Mesenchymal stem cell (in vitro differentiated cells and primary cell): ENCODE measurements at places on chromosomes 5 and 9.
A peak's percentile ranks its signal among the peaks of the same experiment; 100 is the strongest.

DNA sequence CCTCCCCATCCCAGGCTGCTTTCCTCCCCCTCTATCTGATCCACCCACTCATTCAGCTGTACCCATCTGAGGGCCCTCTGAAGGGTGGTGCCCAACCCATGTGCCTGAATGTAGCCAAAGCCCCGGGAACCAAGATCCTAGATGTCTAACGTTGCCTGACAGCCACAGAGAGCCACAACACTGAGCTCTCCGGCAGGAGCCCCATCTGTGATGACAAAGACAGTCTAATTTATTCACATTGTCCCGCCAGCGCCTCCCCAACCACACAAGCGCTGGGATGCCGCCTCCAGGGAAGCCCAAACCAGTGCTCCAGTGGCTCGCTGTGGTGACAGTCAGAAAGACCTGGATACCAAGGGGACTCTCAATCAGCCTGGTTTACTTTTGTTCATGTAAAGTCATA, 8.4 kb downstream of the IGFBPL1 start:
- no peaks in the 10 kb centered on the region for H3K4me1 ChIP-seq
- H3K27me3 ChIP-seq = peaks cover 43% of the 10 kb centered on the region
- no peak overlapping the region for H3K4me3 ChIP-seq
- H3K27ac ChIP-seq = no peak overlapping the region

DNA sequence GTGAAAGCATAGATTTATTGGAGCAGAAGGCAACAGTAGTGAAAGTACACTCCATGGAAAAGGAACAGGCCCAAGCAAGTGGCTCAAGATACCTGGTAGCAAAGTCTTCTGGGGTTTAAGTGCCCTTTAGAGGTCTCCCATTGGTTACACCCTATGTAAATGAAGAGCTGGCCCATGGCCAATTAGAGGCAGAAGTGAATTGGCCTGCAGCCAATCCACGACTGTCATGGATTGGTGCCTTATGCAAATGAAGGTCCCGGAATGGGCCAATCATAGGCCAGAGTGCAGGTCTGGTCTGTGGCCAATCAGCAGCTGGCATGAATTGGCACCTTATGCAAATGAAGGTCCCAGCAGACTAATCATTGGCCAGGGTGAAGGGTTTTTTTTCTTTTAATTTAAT, 64.2 kb upstream of the PCSK5 start:
- no peak overlapping the region for H3K27ac ChIP-seq
- no peak for DNase-seq
- no peaks in the 10 kb centered on the region for H3K27me3 ChIP-seq
- no peak overlapping the region for H3K4me3 ChIP-seq

- DNase-seq = no peak
- peak overlapping the region; percentile 58 for H3K27ac ChIP-seq
- peaks cover 19% of the 10 kb centered on the region for H3K4me1 ChIP-seq
- no peaks in the 10 kb centered on the region for H3K36me3 ChIP-seq
- H3K27me3 ChIP-seq = no peaks in the 10 kb centered on the region
- no peak overlapping the region for H3K4me3 ChIP-seq
Observed at GRCh38 chr5:167947306-167947705, 344.1 kb upstream of the WWC1 start.

DNA sequence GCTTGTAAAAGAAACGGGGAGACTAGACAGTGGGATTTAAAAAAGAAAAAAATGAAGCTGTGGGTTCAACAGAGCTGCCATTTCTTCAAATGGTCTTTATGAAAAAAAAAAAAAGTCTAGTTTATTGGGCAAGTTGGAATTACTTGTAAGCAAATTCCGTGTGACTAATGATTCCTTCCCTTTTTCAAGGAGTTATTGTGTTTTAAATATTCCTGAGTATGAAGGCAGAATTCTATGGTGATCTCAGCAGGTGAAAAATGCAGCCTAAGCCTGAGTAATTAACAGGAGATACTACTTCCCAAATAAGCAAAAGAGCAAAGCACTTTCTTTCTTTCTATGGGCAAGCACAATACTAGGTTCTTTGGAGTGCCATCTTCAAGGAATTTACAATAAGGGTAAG, 481.9 kb downstream of the ZNF608 start:
- DNase-seq = no peak
- H3K27ac ChIP-seq = no peak overlapping the region
- H3K4me3 ChIP-seq = no peak overlapping the region
- H3K36me3 ChIP-seq = no peaks in the 10 kb centered on the region
- no peaks in the 10 kb centered on the region for H3K27me3 ChIP-seq
- no peaks in the 10 kb centered on the region for H3K4me1 ChIP-seq

DNA sequence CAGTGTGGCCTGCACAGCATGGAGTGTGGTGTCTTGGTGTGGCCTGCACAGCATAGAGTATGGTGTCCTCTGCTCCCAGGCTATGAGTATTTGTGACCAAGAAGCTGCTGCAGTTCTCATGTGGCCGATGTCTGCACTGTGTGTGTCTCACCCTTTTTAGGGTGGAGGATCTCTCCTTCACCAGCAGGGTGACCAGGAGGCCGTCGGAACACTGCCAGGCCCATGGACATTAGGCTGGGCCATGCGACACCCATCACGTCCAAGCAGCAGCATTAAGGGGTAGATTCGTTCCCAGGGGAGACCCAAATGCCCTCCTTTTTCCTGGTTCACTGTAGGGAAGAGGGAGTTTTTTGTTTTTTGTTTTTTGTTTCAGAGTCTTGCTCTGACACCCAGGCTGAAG, 115.3 kb upstream of the SPIN1 start:
- H3K27me3 ChIP-seq = no peaks in the 10 kb centered on the region
- H3K4me1 ChIP-seq = peaks cover 4% of the 10 kb centered on the region
- no peak for DNase-seq
- H3K27ac ChIP-seq = no peak overlapping the region

- no peak for DNase-seq
- peaks cover 31% of the 10 kb centered on the region for H3K4me1 ChIP-seq
- H3K27me3 ChIP-seq = no peaks in the 10 kb centered on the region
- H3K4me3 ChIP-seq = no peak overlapping the region
- H3K36me3 ChIP-seq = peaks cover 65% of the 10 kb centered on the region
Observed at GRCh38 chr9:127792417-127793031, 6.7 kb downstream of the CDK9 start.

DNA sequence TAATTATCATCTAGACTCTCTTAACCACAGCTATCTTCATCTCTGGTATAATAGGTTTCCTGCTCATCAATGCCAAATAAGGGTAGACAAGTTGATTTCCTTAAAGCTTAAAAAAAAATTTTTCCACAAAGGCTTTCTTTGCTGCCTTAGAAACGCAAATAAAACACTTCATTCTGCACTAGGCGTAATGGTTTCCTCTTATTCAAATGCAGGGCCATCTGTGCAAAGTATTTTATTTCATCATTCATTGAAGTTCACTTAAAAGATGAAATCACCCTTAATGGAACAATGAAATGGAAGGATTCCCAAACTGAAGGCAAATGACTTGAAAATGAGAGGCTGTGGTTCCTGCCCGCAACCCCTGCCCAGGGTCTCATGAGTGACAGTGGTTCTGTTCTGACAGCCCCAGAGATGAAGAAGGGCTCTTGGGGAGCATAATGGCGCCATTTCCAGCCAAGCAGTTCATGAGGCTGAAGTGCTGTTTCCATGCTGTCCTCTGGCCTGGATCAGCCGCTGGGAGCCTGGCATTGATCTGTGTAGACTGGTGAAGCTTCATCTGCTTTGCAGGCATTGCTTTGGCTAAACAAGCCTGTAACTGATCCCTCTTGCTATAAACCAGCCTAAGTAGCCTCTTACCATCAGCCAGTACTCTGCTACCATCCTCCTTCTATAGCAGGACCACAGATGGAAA, 276.9 kb upstream of the WWC1 start:
- H3K27ac ChIP-seq = no peak overlapping the region
- no peaks in the 10 kb centered on the region for H3K27me3 ChIP-seq
- no peak for DNase-seq
- no peaks in the 10 kb centered on the region for H3K4me1 ChIP-seq
- H3K4me3 ChIP-seq = no peak overlapping the region
- no peaks in the 10 kb centered on the region for H3K36me3 ChIP-seq

DNA sequence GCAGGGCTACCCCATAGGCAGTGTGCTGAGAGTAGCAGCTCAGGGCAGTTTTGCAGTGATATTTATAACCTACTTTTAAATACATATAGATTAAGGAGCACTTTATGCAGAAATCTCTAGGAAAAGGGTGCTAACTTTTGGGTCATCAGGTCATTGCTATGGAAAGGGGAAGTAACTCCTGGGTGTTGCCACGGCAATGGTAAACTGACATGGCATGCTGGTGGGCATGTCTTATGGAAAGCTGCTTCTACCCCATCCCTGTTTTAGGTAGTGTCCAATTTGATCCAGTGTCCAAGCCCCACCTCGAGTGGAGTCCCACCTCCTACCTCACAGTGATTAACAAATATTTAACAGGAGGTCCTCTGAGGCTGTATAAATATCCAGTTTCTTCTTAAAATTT, 56.8 kb upstream of the XPA start:
- no peak overlapping the region for H3K4me3 ChIP-seq
- no peak for DNase-seq
- H3K36me3 ChIP-seq = no peaks in the 10 kb centered on the region
- H3K27ac ChIP-seq = no peak overlapping the region
- H3K4me1 ChIP-seq = no peaks in the 10 kb centered on the region
- H3K27me3 ChIP-seq = peaks cover 41% of the 10 kb centered on the region

DNA sequence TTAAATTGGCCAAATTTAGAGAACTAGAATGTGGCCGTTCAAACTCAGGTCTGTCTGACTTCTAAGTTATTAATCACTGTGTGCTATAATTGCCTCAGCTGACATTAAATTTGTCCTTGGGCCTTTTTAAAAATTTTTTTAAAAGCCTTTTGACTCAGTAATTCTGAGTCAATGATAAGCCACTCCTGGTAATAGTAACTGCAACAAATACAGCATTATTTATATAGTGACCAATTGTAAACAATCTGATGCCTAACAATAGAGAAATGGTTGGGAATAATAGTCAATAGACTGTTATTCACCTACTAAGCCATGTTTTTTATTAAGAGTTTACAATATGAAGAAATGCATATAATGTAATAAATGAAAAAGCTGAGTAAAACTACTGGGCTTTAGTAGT, 70.9 kb upstream of the FSD1L start:
- no peak overlapping the region for H3K4me3 ChIP-seq
- H3K36me3 ChIP-seq = peaks cover 4% of the 10 kb centered on the region
- no peaks in the 10 kb centered on the region for H3K27me3 ChIP-seq
- H3K27ac ChIP-seq = no peak overlapping the region
- no peaks in the 10 kb centered on the region for H3K4me1 ChIP-seq
- no peak for DNase-seq

DNA sequence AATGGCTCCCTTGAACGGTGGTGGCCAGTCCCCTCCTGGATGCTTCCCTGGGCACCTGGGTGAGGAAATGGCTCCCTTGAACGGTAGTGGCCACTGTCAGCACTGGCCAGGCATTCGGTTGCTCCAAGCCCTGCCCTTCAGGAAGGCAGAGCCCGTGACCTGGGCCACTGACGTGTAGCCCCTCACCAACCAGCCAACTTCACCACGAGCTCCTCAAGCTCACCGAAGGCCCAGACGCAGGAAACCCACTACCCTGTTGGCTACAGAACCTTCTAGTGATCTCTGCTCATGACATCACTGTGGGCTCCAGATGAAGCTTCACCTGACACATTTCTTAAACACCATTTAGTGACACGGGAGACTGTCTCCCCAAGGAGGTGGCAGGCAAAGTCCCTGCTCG, 9.2 kb downstream of the SLC6A3 start:
- no peak for DNase-seq
- no peaks in the 10 kb centered on the region for H3K36me3 ChIP-seq
- peaks cover 3% of the 10 kb centered on the region for H3K4me1 ChIP-seq
- H3K27me3 ChIP-seq = peaks cover 13% of the 10 kb centered on the region
- no peak overlapping the region for H3K4me3 ChIP-seq

- no peak overlapping the region for H3K4me3 ChIP-seq
- H3K27ac ChIP-seq = no peak overlapping the region
- peak; percentile 0 for DNase-seq
- no peaks in the 10 kb centered on the region for H3K36me3 ChIP-seq
Observed at GRCh38 chr5:28743025-28743715, 1704.8 kb upstream of the CDH9 start.

GRCh38 chr9:132546148-132547051, 36.0 kb upstream of the BARHL1 start:
- no peak overlapping the region for H3K27ac ChIP-seq
- no peaks in the 10 kb centered on the region for H3K36me3 ChIP-seq
- no peaks in the 10 kb centered on the region for H3K27me3 ChIP-seq
- peaks cover 20% of the 10 kb centered on the region for H3K4me1 ChIP-seq
- peak; percentile 49 for DNase-seq
- H3K4me3 ChIP-seq = no peak overlapping the region

DNA sequence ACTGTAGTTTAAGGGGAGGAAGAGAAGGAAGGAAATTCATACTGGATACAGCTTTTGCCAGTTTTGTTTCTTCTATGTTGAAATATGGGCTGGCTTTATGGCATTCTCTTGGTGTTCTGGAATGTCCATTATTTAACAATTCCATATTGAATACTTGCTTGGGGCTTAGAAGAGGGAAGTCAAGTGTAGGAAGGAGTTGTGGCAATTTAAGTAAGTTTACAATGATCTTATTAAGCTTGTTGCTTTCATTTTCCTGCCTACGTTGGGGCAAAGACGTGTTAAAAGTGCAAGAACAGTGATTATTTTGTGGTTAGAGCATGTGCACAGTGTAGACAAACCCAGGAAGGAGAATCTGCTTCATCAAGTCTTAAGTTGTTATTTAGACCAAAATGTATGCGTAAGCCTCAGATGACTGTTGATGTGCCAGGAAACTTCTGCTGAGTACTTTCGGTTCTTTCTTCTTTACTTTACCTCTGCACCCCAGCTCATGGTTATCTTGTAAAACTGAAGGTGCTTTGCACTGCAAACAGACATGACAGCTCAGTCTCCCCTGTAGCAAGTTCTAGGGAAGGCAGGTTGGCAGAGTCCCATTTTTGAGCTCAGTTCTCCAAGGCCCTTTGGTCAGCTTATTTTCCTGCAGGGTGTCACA, 75.8 kb downstream of the F2RL2 start:
- no peak overlapping the region for H3K27ac ChIP-seq
- peak; percentile 33 for DNase-seq
- peaks cover 2% of the 10 kb centered on the region for H3K4me1 ChIP-seq
- H3K4me3 ChIP-seq = peak overlapping the region; percentile 43

GRCh38 chr5:50964746-50965653, 298.6 kb downstream of the PARP8 start:
- H3K27ac ChIP-seq = no peak overlapping the region
- peaks cover 74% of the 10 kb centered on the region for H3K27me3 ChIP-seq
- no peak overlapping the region for H3K4me3 ChIP-seq
- H3K4me1 ChIP-seq = peaks cover 22% of the 10 kb centered on the region
- no peaks in the 10 kb centered on the region for H3K36me3 ChIP-seq
- peak; percentile 5 for DNase-seq
